Naive B cell (primary cell): ENCODE measurements at places on chromosomes 2 and 18.
A peak's percentile ranks its signal among the peaks of the same experiment; 100 is the strongest.

GRCh38 chr2:186503827-186504606, 18.0 kb downstream of the ZC3H15 start:
- DNase-seq: no peak

GRCh38 chr2:17793296-17793695, 23.0 kb upstream of the MSGN1 start:
- DNase-seq: no peak

GRCh38 chr2:175698061-175698460, 304.0 kb downstream of the LNPK start:
- no peak for DNase-seq

DNA sequence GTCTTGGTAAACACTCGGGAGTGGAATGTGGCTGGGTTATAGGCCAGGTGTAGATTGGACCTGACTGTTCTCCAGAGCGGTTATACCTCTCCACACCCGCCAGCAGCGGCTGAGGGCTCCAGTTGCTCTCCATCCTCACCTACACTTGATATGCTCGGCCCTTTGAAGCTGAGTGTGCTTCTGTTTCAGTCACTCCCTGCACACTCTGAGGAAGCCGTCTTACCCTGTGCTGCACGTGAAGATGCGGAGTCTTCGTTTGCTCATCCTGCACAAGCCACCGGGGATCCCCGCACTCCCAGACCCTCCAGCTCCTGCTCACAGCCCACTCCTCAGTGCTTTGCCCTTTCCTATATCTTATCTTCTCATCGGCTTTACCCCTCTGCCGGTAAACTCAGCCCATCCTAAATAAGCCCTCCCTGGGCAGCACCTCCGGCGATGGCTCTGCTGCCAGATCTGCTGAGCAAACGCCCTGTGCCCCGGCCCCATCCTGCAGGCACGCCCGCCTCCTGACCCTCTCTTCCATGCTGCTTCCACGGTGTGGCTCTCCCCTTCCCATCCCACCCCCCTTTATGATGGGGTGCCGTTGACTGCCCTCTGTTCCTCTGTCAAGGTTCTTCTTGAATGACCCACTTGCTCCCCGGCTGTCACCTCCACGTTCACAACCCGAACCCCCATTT, 47.3 kb upstream of the ODC1 start:
- DNase-seq: no peak

DNA sequence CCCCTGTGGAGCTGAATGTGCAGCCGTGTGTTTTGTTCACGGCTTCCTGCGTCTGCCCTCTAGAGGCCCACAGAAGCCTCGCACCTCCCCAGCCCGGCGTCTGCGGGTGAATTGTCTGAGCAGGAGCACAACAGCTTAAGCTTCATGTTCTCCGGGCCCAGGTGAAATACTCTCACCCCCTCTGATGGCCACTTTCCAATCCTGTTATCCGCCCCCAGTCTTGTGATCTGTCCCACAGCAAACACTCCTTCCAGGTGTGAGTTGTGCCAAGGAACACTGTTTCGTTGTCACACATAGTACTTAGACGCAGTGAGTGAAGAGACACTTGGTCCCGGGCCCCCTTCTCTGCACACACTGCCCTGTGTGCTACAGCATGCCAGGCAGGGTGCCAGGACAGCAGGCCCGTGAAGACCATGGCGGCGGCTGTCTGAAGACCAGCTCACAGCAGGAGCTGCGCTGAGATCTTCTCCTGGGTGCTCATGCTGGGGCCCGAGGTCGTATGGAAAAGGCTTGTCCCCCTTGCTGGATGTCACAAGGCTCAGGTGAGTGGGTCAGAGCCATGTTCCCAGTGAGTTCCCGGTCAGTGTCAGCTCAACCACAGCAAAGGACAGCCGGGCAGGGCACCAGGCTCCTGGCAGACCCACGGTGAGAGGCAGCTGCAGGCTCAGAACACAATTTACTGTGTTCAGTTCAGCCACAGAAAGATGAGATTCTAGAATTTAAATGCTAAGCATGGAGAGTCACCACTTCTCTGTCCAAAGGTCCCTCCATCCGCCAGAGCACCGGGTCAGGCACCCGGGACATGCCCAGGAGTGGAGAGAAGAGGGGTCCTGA, 6.8 kb upstream of the PXDN start:
- peak; percentile 31 for DNase-seq

DNA sequence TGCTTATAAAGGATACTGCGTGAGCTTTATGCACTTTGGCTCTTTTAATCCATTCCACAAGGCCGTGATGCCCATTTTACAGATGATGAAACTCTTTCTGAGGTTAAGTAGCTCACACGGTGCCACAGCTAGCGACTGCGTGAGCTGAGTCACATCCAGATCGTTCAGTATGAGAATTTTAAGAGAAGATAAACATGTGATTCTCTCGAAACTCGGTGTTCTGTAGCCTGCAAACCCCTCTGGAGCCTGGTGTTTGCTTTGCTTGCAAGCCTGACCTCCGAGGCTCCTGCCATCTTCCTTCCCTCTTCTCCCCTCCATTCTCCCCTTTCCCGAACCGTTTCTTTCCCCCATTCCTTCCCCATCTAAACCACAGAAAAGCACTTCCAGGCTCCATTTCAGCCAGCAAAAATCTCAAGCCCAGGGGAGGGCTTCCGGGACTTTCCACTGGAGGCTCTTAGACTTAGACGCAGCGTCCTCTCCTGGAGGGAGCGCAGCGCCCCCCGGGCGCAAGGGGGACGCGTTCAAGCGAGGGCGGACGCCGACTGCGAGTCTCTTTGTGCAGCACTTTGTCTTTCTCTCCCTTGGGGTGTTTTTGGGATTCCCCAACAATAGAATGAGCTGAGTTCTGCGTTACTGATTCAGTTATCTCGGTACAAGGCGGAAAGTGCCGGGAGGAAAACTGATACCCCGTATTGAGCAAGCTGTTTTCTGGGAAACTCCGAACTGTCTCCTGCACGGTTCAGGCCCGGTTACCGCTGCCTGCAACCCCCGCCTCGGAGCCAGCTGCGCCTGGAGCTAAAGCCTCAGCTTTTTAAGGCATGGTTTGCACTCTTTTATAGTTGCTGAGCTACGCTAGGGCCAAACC, 38.0 kb downstream of the CYP1B1 start:
- no peak for DNase-seq

DNA sequence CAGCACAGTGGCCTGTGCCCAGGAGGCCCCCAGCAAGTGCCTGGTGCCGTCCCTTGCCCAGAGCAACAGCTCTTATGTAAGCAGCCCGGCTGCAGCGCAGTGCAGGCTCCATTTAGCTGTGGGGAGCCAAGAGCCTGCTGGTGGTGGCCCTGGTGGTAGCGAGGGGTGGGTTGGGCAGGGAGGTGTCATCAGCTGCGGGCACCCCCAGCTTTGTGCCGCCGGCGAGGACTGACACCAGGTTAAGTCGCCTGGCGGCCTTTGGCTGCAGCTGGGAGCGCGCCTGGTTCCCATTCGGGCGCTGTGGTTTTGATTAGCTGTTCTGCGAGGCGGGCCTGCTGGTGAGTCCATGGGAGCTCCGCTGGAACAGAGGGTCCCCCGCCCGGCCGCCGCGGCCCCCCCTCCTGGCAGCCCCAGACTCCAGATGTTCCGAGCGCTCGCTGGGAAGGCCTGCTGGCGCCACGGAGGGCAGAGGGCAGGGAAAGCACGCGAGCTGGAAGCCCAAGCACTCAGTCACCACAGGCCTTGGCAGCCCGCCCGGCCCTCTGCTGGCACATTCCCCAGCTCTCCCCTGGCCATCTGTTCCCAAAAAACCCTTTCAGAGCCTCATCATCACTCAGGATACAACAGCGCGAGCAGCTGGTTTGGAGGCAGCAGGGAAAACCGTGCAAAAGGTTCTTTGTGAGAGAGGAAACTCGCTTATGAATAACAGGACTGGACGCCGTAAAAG, 18.4 kb downstream of the ATOH8 start:
- DNase-seq: no peak

- DNase-seq: no peak
Measured at GRCh38 chr2:49934481-49934880, 780.2 kb upstream of the FSHR start.

- peak; percentile 86 for DNase-seq
Measured at GRCh38 chr2:97995026-97995733, 568 bp downstream of the TMEM131 start.

DNA sequence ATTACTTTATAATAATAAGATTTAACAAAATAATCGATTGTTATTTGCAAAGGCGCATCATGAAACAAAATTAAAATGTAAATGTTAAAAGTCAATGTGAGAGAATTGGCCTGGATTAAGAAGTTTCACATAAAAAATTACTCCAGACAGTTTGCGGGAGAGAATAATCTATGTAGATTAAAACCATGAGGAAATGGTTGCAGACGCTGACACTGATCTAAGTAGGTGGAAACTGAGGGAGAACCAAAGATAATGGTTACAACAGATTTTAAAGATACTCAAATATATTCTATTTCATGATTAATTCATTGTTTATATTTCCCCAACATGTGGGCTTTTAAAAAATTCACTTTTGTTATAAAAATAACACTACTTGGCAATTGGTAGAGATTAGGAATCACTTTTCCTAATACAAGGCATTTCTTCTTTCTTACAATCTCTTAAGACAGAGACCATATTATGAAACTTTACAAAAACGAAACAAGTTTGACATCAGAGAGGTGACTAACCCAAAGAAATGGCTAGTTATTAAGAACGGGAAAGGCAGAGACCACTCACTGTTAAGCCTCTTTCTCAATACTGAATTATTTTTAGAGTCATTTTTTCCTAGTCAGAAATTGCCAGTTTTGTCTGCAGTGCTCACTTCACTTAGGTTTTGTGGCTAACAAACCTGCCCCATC, 1.6 kb downstream of the KANSL1L start:
- DNase-seq: peak; percentile 6
